ENCODE measurements at places on chromosomes 3 and 15.

- peak; percentile 47 for DNase-seq
Measured at GRCh38 chr3:191139736-191140135, 59.3 kb upstream of the OSTN start.

DNA sequence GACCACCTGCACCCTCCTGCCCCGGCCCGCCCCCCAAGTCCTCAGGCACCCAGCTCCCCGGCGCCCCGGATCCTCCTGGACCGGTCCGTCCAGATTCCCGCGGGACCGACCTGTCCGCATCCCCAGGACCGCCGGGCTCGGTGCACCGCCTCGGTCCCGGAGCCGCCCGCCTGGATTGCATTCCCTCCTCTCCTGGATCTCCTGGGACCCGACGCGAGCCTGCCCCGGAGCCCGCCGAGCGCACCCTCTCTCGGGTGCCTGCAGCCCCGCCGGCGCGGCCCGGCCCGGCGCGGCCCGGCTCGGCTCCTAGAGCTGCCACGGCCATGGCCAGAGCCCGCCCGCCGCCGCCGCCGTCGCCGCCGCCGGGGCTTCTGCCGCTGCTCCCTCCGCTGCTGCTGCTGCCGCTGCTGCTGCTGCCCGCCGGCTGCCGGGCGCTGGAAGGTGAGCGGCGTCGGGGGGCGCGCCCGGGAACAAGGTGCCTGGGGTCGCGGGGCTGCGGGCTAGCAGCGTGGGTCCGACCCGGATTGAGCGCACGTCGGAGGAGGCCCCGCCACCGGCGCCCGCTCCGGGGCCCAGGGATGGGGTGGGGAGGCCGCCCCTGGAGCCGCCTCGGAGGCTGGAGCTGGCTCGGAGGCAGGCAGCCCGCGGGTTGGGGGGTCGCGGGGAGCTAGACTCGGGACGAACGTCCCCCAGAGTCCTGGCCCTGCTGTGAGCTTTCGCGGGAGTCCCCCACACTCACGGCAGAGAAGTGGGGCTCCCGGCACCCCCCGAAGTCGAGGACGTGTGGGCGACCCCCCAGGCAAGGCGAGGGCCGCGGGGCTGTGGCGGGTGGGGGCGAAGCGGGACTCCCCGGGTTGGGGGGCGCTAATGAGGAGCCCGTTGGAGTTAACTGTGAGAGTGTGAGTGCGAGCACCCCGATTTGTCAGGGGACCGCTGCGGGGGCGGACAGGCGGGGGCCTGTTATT, 610 bp downstream of the EPHB3 start:
- no peak for DNase-seq

DNA sequence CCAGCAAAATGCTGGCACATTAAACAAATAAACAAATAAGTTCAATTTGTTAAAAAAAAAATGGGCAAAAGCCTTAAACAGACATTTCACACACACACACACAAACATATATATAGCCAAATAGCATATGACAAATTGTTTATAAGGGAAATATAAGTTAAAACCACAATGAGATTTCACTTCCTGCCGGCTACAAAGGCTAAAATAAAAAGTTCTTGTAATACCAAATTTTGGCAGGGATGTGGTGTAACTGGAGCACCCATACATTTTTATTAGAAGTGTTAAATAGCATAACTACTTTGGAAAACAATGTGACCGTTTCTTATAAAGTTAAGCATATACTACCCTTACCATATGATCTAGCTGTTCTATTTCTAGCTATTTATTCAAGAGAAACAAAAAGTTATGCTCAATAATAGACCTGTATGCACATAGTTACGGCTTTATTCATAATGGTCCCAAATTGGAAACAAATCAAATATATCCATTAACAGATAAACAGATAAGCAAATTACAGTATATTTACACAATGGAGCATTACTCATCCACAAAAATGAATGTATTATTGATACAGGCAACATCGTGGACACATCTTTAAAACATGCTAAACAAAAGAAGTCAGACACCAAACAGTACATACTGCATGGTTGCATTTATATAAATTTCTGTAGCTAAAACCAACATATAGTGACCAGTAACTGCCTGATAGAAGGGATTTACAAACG, 93.9 kb downstream of the EOMES start:
- DNase-seq: peak; percentile 68

GRCh38 chr3:157130467-157131251, 29.3 kb downstream of the CCNL1 start:
- DNase-seq: peak; percentile 66

- peak; percentile 65 for DNase-seq
Measured at GRCh38 chr15:62566248-62566647, 401.2 kb upstream of the C2CD4B start.

DNA sequence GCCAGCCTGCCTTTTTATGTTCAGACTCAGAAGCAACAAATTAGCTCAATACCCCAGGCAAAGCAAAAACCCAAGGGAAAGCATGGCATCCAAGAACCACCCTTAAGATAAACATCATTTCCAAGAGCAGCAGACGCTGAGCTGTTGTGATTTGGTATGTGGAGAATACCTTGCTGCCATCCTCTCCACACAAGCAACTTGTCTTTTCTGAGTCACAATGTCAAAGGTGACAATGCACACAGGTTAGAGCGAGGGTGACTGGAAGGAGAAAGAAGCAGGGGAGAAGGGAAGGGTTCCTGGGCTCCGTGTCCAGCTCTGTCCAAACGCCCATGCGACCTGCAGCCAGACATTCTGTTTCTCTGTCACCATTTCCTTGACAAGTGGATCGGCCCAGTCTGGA, 6.0 kb downstream of the PCSK6 start:
- no peak for DNase-seq

GRCh38 chr15:91992945-91993344, 139.4 kb downstream of the SLCO3A1 start:
- no peak for DNase-seq
